B cell (primary cell): ENCODE measurements at places on chromosomes 6 and 20.
A peak's percentile ranks its signal among the peaks of the same experiment; 100 is the strongest.

DNA sequence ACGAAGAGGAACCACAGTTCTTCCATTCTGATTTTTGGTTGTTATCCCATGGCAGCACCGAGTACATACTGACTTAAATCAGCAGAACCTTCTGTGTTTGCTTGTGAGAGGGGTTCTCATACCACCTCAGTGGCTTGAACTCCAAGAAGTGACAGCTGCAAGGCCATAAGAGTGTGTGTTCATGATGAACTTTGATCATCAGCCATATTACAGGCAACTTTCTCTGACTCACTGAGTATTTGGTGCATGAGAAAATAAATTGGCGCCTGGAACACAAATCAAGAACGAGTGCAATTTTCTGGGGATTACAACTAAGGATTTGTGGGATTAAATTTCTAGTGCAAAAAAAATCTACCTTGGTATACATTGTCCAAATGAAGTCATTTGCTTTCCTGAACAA is 68.9 kb downstream of the CYP39A1 start:
- no peak for DNase-seq

DNA sequence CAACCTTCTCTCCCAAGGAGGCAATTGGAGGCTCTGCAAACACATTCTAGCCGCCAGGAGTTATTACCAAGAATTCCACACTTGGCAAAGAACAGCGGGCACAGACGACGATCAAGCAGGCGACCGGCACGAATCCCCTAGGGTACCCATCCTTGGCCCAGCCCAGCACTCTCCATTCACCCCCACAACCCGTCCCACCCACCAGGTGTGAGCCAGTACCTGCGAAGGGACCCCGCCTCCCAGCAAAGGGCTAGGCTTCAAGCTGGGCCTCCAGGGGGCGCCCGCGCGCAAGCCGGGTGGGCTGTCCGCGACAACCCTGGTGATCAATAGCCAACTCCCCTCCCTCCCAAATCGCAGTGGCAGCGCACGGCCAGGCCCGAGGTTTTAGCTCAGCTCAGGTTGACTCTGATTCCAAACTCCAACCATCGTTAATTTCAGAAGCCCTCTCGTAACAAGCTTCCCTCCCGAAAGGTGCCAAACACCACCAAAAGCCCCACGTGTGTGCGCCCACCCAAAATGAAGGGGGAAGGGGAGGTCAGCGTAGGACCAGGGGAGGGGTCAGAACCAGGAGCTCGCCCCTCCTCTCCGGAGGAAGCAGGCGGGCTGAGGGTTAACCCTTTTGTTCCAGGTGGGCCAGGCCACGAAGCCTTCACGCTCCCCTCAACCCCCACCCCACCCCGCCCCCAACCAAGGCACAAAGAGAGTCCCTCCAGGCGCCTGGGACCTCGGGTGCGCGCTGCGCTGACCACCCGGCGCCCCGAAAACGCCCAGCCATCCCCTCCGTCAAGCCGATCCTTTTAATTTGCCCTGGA is 2.1 kb downstream of the SALL4 start:
- peak; percentile 47 for DNase-seq

- no peak for DNase-seq
Observed at GRCh38 chr6:135871878-135872277, 20.4 kb downstream of the PDE7B start.

DNA sequence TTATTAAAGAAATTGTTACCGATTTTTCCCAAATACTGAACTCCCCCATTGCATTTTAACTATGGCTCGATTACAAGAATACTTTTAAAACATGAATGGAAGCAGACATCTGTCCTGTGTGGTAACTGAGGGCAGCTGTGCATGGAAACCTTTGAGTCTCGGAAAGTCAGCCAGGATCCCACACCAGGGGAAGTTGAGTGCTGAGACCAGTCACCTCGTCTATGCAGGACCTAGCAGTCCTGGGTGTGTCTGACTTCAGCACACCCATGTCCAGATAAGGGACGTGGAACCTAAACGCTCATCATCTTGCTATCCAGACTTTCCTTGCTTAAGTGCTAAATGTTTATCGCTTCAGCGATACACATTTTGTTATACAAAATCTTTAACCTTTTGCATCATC is 6.1 kb downstream of the RIN2 start:
- no peak for DNase-seq

DNA sequence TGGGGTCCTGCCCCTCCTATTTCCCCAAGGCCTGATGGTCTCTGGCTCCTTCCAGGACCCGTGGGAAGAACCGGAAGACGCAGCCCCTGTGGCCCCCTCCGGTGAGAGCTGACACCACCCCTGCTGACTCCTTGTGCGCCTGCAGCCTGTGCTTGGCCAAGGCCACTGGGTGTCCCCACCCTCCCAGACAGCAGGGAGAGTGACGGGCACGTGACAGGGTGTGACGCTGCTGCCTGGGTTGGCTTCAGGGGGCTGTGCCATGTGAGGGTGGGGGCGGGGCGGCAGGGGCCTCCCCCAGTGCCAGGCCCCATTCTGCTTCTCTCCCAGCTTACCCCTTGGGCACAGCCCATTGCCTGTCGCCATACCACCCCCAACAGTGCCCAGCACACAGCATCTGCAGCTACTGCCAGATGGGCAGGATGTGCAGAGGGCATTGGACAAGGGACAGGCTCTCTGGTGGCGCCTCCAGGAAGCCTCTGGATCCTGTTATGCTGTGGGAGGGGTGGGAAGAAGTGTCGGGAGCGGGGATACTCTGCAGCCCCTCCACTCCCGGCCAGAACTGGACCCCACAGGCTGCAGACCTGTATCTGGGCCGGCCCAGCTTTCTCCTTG is 2.9 kb downstream of the BIRC7 start:
- no peak for DNase-seq

DNA sequence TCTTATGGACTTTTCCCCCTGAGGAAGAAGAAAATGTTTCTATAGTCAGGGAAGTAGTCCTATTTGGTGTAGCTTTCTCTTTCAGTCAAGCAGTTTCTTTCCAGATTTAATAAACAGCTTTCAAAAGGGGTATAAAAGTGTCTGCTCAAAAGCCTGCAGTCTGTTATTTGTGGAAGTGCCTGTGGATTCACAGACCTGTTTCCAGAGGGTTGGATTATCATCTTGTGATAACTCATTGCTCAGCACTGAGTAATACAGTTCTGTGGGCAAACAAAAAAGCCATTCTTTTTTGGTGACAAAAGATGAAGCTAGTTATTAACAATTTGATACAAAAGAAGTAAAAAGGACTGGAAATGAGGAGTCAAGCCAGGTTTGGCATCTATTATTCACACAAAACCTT is 358.2 kb upstream of the ID4 start:
- DNase-seq, result no peak

DNA sequence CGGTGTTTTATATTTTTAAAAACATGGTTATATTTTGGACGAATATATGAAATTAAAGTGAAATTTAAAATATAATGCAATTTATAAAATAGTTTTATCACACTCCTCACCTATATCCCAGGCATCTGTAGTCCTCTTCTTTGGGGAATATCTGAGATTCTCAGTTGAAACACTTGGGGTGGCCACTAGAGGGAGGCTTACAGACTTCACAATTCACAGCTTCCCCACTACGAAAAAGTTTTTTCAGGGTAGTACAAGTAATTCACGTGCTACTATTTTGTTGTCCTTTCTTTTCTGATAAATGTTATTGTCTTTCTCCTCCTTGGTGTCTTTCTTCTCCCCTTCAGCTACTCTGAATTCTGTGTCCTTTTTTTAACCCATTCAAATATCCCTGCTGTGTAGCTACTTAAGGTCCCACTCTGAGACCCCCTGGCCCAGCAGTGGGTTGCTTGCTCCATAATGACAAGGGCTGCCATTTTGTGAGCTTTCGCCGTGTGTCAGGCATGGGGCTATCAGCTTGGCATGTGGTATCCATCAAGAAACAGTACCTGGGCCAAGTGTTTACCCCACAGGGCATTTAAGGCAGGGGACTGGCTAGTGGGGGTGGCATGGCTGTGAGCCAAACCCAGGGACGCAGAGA is 43.6 kb upstream of the PHACTR3 start:
- no peak for DNase-seq

- DNase-seq, result no peak
Observed at GRCh38 chr20:13158369-13158768, 62.7 kb upstream of the ISM1 start.

DNA sequence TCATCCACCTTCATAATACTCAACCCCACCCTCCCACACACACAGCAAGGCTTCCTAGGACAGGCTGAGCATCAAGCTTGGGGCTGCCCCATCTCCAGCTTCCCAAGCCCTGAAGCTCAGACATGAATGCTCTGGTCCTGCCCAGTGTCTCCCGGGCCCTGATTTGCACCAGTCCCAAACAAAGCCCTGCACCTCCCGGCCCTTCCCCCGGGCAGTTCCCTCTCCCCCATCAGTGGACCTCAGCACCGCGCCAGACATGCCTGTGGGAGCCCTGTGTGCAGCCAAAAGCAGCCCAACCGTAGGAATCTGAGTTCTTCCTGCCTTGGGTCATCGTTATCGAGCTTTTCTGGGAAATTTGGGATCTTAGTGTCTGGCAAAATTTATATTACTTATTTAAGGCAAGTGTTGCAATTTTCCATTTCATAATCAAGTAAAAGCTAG is 63.5 kb downstream of the THBS2 start:
- no peak for DNase-seq

DNA sequence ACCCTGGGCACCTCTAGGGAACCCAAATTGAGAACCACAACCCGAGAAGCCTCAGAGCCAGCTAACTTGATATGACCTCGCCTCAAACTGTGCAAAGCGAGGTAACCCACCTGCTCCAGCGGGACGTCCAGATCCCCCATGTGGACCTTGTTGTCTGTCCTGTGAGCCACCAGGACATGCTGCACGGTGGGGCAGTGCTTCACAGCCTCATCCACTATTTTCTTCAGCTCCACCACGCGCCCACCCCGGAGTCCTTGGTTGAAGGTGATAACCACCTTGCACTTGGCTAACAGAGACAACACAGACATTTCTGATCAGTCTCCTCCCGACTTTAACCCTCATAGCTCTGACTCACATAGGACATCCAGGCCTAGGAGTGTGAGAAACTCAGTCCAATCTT is 30.8 kb upstream of the APMAP start:
- DNase-seq, result no peak

DNA sequence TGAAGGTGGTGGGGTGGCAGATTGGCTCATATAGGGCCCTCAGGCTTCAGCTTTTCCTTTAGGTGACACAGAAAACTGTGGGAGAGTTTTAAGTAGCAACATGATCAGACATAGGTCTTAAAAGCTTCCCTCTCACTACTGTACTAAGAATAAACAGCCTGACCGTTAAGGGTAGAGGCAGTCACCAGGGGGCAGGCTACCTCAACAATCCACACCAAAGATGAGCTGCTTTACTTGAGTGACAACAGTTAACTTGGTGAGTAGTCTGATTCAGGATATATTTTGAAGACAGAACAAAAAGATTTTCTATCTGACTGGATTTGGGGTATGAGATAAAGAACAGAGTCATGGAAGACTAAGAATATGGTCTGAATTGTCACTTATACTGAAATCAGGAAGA is 193.1 kb upstream of the SHLD1 start:
- peak; percentile 63 for DNase-seq

DNA sequence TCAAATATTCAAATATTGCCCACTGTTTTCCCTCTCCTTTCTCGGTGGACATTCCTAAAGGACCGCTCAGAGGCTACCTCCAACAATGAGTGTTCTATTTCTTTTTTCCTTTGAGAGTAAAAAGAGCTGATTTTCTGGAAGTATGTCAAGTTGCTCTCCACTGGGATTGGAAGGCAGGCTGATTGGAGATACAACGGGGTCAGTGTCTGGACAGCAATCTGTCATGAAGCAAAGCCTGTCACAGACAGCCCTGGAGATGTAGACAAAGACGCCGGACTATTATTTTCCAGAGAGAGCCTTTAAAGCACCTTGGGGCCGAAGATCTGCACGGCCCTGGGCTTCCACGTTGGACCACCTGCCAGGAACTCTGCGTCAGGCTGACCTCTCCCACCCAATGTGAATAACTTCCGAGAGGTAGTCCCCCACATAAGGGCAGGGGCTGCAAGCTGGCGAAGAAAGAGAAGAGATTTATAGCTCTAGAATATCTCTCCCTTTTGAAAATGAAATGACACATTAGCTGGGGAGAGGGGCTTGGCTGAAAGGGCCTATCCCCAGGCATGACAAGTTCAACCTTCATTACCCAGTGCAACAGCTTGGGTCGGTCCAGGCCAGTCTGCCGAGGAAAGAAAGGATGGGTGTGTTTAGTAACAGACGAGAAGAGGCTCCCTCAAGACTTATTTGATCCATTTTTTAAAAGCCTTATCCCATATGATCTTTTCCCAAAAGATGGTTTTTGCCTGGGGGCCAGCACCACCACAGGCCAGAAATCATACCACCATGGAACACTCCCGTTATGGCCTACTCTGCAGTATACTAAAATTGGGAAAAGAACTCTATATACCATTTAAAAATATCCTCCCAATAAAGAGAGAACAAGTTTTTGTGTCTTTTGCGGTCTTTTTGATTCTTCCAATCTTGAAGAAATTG is 131.1 kb downstream of the OLIG3 start:
- DNase-seq, result no peak

- DNase-seq, result no peak
Observed at GRCh38 chr6:126050795-126051194, 64.5 kb downstream of the TRMT11 start.

GRCh38 chr6:124927806-124928205 is 34.4 kb upstream of the RNF217 start:
- DNase-seq, result no peak
